ENCODE measurements at places on chromosomes 12 and 14. TPM values are rescaled to one million over a fixed set of nuclear protein-coding genes. Genes with fewer than 3 reads are reported as not detected.
A peak's percentile ranks its signal among the peaks of the same experiment; 100 is the strongest.

CRADD gene
- 70.1 TPM for total RNA-seq

BRAP gene
- 13.6 TPM for total RNA-seq

DNA sequence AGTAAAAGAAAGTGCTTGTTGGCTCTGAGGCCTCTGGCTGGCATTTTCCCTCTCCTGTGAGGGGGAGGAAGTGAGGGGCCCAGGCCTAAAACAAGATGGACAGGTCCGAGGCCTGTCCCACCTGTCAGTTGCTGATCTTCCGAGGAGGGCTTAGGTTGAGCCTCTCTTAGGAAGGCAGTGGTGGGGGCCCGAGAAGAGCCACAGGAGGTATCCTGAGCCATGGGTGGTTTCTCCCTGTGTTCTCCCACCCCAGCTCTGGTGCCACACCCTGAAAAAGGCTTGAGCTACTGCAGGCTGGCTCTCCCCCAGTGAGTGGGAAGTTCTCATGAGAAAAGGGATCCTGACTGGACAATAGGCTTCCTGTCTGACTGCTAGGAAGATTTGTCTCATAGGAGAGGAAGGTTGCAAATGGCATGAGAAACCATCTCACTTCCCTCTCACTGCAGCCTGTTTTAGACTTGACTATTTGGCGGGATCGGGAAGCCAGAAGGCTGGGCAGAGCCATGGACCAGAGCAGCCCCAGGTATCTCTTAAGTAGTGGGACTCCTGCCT, 72.1 kb upstream of the SRSF5 start:
- DNase-seq, result peak; percentile 58

DNA sequence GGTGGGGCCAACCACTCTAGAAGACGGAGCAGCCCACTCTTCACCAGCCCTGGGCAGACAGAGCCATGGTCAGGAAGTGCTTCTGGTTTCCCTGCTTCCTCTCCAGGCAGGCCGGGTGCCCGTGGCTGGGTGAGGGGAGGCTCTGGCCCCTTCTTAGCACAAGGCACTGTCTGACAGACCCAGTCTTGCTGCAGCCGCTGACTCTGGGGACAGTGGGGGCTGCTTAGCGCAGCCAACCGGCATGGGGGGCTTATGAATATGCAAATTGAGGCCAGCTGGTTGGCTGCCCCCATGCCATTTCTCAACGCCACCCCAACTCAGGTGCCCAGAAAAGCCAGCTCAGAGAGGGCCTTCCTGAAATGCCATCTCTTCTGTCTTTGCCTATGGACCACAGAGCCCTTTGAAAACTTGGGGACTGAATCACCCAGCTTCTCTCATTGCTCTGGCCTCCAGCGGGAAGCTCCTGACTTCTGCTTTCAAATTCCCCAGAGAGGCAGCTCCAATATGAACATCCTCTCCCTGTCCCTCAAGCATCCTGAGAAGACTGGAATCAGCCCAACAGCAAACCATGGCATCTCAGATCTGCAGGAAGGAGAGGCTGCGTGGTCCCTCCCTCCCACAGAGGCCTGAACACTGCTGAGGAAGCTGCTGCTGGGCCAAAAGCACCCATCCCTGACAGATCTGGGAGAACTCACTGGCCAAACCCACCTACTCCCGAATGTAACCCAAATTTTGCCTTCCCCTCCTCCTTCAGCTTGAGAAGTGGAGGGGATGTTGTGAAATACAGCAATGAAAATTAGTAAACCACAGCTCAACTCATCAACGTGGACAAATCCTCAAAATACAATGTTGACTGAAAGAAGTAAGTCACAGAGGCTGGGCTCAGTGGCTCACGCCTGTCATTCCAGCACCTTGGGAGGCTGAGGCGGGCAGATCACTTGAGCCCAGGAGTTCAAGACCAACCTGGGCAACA, at the start of gene PROX2:
PROX2 (minus strand) TSS at position 205 of the 973 bp plus-strand sequence. CDS start 12,311 bp downstream, outside the sequence.
- no peak for DNase-seq

- DNase-seq, result no peak
Measured at GRCh38 chr14:81927070-81927469, 393.4 kb upstream of the SEL1L start.

GRCh38 chr14:90717916-90718315, 98.3 kb downstream of the TTC7B start:
- no peak for DNase-seq

DNA sequence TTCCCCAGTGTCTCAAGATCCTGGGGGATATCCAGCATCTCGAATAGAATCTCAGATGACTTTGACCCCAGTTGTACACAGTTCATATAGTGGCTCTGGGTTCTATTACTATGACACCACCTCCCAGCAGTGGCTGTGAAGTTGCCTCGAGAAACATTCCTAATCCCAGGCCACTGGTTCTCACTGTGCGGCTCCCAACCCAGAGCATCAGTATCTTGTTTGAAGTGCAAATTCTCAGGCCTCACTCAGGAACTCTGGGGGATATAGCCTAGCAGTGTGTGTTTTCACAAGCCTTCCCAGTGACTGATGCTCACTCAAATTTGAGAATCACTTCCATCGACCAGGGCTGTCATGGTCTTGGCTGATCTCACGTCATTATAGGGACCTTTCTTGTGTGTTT, 69.3 kb upstream of the IGF1 start:
- DNase-seq, result no peak

DNA sequence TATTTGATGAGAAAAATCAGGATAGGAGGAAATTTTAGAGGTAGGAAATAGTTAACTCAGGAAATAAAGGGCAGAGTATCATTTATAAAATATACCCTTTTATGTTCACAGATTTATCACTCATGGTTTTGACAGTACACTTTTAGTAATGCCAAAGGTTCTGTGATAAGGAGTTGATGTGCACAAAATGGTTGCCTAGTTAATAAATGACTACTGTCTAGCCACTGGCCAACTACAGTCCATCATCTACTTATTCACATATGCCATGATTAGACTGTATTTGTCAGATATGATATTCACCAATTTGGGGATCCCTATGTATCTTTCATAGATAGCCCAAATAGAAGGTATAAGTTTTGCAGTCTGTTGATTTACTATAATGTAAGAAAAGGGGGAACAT, 19.2 kb upstream of the GXYLT1 start:
- no peak for DNase-seq

DNA sequence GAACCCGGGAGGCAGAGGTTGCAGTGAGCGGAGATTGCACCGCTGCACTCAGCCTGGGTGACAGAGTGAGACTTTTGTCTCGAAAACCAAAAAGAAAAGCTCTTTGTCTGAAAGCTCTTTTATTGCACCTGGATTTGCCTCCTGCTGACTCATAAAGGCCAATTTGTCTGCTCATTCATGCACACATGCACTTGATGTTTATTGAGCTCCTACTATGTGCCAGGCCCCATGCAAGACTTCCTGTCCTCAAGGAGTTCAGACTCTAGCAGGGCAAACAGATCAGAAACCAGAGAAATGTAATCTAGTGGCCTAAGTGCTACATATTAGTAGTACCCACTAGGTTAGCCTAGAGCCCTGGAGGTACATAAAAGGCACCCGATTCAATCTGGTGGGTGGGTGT, 16.3 kb upstream of the MLEC start:
- DNase-seq, result no peak

DNA sequence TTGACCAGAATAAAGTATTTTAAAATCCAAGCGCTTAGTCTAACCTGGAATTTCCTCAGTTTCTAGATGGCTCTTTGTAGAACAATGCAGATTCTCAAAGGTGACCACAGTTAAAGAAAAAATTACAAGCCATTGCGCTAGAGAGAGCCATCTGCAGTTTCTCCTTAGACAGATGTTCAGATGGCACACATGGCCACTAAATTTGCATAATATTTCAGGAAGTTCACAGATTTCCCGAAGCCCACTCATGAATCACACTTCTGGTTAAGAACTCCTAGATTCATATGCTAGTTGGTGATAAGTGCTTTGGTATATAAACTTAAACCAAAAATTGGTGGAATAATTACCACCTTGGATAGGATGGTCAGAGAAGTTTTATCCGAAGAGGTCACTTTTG, 749 bp downstream of the AKAP3 start:
- no peak for DNase-seq

GRCh38 chr14:68526512-68527091, 266.3 kb downstream of the ZFP36L1 start:
- DNase-seq, result no peak

- no peak for DNase-seq
Measured at GRCh38 chr12:57162553-57163125, 15.2 kb upstream of the LRP1-AS start.

Measured in adrenal gland (tissue), 19 donors.